ENCODE measurements at places on chromosomes 11 and 22. TPM values are rescaled to one million over a fixed set of nuclear protein-coding genes. Genes with fewer than 3 reads are reported as not detected.

Gene PGA3
- total RNA-seq = 1.0 TPM

Gene SEZ6L
- total RNA-seq = not detected

DNA sequence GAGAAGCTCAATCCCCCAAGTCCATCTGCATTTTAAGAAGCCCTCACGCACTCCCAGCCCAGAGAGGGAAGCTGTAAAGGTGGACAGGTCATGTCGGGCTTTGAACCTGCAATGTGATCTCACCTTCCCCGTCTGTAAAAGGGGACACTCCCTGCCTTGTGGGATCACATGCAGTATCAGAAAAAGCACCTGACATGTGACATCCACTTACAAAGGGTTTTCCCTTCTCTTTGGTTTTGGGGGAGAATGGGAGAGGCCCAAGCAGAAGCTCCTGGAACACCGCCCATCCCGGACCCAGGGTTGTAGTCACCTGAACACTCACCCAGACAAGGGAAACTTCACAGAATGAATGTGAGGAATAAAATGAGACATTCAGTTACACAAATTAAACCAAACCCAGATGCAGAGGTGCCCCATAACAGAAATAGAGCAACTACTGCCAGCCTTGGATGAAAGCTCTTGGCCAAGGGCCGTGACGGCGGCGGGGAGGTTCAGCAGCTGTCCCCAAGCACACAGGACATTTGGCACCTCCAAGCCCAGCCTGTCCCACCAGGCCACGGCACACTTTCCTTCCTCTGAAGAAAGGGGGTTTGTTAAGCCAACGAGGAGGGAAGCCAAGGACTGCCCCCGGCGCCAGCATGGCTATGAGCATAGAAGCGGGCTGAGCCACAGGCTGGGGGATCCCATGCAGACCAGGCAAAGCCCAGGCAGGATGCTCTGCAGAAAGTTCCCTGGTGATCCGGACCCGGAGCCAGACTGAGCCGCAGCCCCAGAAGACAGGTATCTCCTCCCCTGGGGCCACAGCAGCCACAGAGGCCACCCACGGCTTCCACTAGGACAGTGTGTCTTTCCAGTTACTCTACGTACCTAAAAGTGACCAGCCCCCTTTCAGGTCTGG lies 3.8 kb downstream of the BID start:
- DNase-seq = no peak

GRCh38 chr22:19213001-19213400 lies 34.5 kb upstream of the SLC25A1 start:
- no peak for DNase-seq

DNA sequence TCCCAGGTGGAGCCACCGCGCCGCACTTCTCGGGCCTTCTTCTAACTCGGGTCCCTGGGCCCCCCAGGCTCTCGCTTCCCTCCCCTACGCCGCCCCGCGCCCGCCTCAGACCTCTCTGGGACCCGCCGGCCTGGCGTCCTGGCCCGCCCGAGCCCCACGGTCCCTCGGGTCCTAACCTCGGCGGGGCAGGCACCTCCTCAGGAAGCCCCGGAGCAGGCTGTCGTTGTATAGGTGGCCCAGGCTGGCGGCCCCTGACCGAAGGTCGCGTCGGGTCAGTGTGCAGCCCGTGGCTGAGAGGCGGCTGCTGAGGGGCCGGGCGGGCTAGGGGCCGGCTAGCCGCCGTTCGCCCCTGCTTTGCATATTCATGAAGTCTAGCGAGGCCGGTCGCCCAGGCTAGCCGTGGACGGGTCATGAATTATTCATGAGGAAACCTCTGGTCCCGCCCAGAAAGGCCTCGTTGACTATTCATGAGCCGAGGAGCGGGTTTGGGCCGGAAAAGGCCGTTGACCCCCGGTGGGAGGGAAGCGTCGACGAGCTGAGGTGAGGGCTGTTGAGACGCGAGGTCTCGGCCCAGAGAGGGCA lies at the start of gene HORMAD2:
Gene HORMAD2 (plus strand): TSS at position 513 of the 582 bp plus-strand sequence. CDS start 13,489 bp downstream, outside the sequence.
- no peak for DNase-seq

DNA sequence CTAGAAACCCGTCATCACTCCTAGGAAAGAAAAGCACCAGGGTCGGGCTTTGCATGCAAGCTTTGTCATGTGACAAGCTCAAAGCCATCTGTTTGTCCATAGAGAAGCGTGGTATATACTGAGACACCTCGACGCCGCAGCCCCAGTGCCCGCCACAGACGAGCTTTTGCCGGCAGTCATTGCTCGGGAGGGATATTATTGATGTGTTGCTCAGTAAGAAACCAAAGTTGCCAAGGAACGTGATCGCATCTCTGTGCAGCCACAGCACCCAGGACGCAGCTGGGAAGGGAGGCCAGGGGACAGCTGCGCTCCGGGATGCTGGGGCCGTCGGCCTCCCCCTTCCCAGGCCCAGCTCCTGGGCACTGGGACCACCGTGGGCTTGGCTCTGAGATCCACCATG lies 89.5 kb upstream of the KCNQ1OT1 start:
- DNase-seq = no peak

All from LHCN-M2 (cell line).